ENCODE measurements at places on chromosomes 12 and 14.

- DNase-seq, result peak; percentile 42
Observed at GRCh38 chr12:7479771-7480170, 23.8 kb downstream of the CD163 start.

GRCh38 chr12:40028296-40028695, 77.6 kb downstream of the SLC2A13 start:
- DNase-seq, result no peak

DNA sequence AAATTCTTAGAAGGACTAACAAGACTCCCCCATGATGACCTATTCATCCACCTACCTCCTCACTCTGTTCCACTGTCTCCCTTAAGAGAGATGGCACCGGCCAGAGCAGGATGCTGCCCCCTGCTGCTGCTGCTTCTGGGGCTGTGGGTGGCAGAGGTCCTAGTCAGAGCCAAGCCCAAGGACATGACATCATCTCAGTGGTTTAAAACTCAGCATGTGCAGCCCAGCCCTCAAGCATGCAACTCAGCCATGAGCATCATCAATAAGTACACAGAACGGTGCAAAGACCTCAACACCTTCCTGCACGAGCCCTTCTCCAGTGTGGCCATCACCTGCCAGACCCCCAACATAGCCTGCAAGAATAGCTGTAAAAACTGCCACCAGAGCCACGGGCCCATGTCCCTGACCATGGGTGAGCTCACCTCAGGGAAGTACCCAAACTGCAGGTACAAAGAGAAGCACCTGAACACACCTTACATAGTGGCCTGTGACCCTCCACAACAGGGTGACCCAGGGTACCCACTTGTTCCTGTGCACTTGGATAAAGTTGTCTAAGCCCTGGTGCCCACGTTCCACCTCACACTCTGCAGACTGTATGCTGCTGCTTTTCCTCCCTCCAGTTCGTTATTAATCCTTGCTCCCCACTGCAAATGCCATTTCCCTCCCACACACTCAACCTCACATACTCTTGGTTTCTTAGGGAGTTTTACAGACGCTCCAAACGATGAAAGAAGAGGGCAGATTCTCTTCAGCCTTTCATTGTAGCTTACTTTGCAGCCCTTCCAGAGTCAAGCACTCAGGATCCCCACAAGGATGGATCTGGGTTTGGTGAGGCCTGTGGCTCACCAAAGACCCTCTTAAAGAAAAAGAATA, at the start of gene RNASE8:
Gene RNASE8 (plus strand): TSS at position 20 of the 873 bp plus-strand sequence. CDS start 71 bp downstream, at position 91.
- peak; percentile 36 for DNase-seq

DNA sequence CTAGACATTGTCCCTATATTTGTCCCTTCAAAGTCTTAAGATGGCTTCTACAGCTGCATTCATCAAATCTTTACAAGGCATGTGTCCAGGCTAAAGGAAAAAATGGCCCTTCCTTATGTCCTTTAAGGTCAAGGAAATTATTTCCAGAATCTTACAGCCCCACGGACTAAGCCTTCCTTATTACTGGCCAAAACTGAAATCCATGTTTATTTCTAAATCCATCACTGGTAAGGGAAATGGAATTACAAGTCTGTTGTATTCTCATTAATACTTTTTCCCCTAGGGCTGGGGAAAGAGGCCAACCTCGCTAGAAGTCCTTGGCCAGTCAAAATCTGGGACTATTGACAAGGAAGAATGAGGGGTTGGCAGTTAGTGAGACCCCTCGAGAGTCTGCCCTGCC, 252.5 kb downstream of the TMEM132C start:
- DNase-seq, result no peak

DNA sequence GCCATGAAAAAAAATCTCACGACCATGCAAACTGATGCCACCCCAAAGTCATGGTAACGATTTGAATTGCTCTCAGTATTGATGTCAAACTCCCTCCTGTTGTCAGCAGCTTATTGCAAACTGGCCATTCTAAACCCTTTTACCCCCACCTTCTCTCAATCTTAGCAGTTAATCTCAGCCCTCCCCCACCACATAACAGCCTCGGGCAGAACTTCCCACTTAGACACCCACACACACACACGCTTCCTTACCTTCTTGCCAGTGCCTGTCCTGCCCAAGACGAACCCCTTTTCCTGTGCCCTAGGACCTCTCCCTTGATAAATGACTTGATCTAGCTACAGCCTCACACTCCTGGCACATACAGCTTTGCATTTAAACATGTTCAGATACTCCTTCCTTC, 56.6 kb downstream of the GPATCH2L start:
- DNase-seq, result no peak

DNA sequence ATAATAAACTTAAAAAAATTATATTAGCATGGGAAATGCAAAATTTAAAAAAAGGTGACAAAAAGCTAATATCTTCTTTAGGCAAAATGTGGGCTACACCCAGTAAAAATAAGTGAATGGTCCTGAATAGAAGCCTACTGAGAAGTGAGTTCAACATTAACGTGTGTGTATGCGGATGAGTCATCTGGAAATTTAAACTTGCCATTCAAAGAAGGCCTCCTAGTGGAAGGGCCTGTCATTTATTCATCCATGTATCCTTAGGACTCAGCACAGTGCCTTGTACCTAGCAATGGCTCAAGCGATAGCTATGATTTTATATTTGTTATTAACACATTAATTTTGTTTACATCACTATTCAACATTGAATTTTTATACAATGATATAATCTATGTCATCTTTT, 226.2 kb downstream of the NUBPL start:
- DNase-seq, result no peak

DNA sequence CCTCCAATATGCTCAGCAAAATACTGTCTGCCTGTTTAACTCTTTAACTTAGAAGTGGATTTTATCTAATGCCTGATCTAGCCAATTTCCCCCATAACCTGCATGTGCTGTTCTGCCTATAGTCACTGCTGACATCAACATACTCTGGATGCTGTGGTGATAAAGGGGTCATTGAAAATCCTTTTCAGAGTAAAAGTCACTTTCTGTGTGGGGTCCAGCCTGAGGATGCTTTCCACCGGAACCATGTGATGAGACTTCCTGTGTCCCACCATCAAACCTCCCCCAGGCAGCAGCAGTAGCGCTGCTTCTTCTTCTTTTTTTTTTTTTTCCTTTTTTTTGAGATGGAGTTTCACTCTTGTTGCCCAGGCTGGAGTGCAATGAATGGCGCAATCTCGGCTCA, 607.0 kb downstream of the BCL11B start:
- no peak for DNase-seq
